Memory B cell (primary cell): ENCODE measurements at places on chromosomes 11 and 22.

- peaks cover 4% of the 10 kb centered on the region for H3K4me1 ChIP-seq
- DNase-seq, result no peak
- H3K27me3 ChIP-seq, result no peaks in the 10 kb centered on the region
- H3K36me3 ChIP-seq, result peaks cover 4% of the 10 kb centered on the region
- H3K4me3 ChIP-seq, result no peak overlapping the region
These were observed 65.6 kb downstream of the FAM168A start for GRCh38 chr11:73532310-73532709.

- H3K36me3 ChIP-seq, result no peaks in the 10 kb centered on the region
- DNase-seq, result no peak
- peaks cover 6% of the 10 kb centered on the region for H3K27me3 ChIP-seq
- H3K4me3 ChIP-seq, result no peak overlapping the region
These were observed 59.6 kb upstream of the INCENP start for GRCh38 chr11:62064221-62064620.

- H3K27me3 ChIP-seq, result peaks cover 12% of the 10 kb centered on the region
- H3K36me3 ChIP-seq, result no peaks in the 10 kb centered on the region
- H3K4me3 ChIP-seq, result no peak overlapping the region
- no peak for DNase-seq
These were observed 359.3 kb downstream of the CADM1 start for GRCh38 chr11:115144914-115145313.

DNA sequence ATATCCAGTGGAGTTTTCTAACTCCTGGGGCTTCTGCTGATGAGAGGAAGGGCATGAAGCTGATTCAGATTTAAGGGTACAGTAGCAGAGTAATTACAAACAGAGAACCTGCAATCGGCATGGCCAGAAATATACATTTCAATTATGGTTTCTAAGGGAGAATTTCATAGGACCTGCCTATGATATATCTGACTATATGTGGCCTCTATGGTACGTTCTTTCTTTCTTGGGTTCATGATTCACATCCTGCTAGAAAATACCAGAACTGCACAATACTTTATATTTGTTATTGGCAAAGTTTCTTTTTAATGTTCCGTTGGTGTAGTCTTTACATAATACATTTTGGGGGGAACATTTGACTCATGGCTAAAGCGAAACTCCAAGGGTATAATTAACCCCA, 63.1 kb upstream of the TTC12 start:
- H3K4me1 ChIP-seq, result no peaks in the 10 kb centered on the region
- no peaks in the 10 kb centered on the region for H3K36me3 ChIP-seq
- no peak for DNase-seq
- H3K4me3 ChIP-seq, result no peak overlapping the region
- H3K27me3 ChIP-seq, result peaks cover 10% of the 10 kb centered on the region
- H3K27ac ChIP-seq, result no peak overlapping the region

DNA sequence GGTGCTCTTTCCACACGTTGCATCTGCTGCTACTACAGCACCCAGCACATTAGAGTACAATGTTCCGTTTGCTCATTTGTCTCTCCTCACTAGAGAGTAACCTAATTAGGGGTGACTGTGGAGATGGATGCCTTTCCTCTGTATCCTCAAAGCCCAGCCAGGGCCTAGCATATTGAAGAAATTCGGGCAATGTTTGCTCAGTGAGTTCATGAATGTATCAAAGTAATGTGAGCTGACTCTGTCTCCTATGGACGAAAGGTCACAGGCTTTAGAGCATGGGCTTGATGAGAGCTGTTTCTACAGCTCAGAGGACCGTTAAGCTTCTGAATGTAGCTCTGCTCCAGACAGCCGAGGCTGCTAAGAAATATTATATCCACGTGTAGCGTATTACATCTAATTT, 67.5 kb downstream of the C11orf58 start:
- H3K4me1 ChIP-seq, result peaks cover 2% of the 10 kb centered on the region
- no peak overlapping the region for H3K27ac ChIP-seq
- H3K27me3 ChIP-seq, result no peaks in the 10 kb centered on the region
- no peak overlapping the region for H3K4me3 ChIP-seq
- no peak for DNase-seq

- no peak overlapping the region for H3K4me3 ChIP-seq
- no peak for DNase-seq
- H3K36me3 ChIP-seq, result no peaks in the 10 kb centered on the region
- H3K4me1 ChIP-seq, result no peaks in the 10 kb centered on the region
- no peaks in the 10 kb centered on the region for H3K27me3 ChIP-seq
These were observed 77.7 kb upstream of the SOX6 start for GRCh38 chr11:16434036-16434435.

GRCh38 chr11:35850191-35850590, 93.7 kb upstream of the LDLRAD3 start:
- no peak overlapping the region for H3K4me3 ChIP-seq
- H3K36me3 ChIP-seq, result no peaks in the 10 kb centered on the region
- H3K27me3 ChIP-seq, result peaks cover 4% of the 10 kb centered on the region
- no peak overlapping the region for H3K27ac ChIP-seq
- DNase-seq, result no peak
- H3K4me1 ChIP-seq, result no peaks in the 10 kb centered on the region

DNA sequence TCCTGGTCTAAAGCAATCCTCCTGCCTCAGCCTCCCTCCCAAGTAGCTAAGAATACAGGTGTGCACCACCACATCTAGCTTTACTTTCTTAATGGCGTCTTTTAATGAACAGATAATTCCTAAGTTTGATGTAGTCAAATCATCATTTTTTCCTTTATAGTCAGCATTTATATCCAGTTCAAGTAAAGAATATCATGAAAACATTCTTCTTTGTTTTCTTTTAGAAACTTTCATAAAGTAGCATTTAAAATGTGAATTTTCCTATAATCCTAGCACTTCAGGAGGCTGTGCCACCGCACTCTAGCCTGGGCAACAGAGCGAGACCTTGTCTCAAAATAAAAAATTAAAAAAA, 61.6 kb downstream of the RBFOX2 start:
- no peak overlapping the region for H3K4me3 ChIP-seq
- H3K4me1 ChIP-seq, result peaks cover 3% of the 10 kb centered on the region
- DNase-seq, result no peak
- H3K36me3 ChIP-seq, result no peaks in the 10 kb centered on the region
- no peak overlapping the region for H3K27ac ChIP-seq

- H3K36me3 ChIP-seq, result peaks cover 7% of the 10 kb centered on the region
- H3K27me3 ChIP-seq, result peaks cover 9% of the 10 kb centered on the region
- H3K4me3 ChIP-seq, result peak overlapping the region; percentile 80
- H3K4me1 ChIP-seq, result peaks cover 12% of the 10 kb centered on the region
- H3K27ac ChIP-seq, result no peak overlapping the region
- DNase-seq, result no peak
These were observed 1.3 kb upstream of the NDUFV1 start for GRCh38 chr11:67605231-67606011.

DNA sequence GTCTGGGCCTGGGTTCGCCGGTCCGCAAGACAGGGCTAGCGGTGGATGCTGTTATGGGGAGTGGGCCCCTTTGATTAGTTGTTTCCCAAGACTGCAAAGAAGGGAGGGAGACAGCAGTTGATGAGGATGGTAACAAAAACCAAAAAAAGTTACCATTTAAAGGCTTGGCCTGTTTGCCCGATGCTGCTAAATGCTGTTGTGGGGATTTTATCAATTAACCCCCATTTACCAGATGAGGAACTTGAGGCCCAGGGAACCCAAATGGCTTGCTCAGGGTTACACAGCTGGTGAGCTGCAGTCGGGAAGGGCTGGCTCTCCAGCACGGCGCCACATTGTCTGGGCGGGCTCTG, 3.4 kb downstream of the TRPT1 start:
- peaks cover 6% of the 10 kb centered on the region for H3K36me3 ChIP-seq
- no peak for DNase-seq
- no peak overlapping the region for H3K4me3 ChIP-seq
- no peak overlapping the region for H3K27ac ChIP-seq
- peaks cover 20% of the 10 kb centered on the region for H3K4me1 ChIP-seq
- H3K27me3 ChIP-seq, result no peaks in the 10 kb centered on the region

- DNase-seq, result peak; percentile 77
- peaks cover 39% of the 10 kb centered on the region for H3K4me1 ChIP-seq
- H3K36me3 ChIP-seq, result no peaks in the 10 kb centered on the region
- H3K27me3 ChIP-seq, result peaks cover 3% of the 10 kb centered on the region
- H3K4me3 ChIP-seq, result peak overlapping the region; percentile 83
These were observed 21.8 kb upstream of the UPK3A start for GRCh38 chr22:45262931-45263462.

DNA sequence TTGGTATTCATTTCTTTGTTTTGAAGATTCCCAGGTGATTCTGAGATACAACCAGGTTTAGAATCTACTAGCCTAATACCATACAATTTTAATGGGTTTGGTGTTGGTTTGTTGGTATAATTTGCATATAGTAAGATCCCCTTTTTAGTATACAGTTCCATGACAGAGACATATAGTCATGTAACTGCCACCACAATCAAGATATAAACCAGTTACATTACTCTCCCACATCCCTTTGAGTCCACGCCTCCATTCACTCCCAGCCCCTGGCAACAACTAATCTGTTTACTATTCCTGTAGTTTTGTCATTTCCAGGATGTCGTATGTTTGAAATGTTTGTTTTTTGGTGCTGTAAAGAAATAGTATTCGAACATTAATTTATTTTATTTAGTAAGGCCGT, 4.3 kb downstream of the ASRGL1 start:
- DNase-seq, result no peak
- no peaks in the 10 kb centered on the region for H3K36me3 ChIP-seq

DNA sequence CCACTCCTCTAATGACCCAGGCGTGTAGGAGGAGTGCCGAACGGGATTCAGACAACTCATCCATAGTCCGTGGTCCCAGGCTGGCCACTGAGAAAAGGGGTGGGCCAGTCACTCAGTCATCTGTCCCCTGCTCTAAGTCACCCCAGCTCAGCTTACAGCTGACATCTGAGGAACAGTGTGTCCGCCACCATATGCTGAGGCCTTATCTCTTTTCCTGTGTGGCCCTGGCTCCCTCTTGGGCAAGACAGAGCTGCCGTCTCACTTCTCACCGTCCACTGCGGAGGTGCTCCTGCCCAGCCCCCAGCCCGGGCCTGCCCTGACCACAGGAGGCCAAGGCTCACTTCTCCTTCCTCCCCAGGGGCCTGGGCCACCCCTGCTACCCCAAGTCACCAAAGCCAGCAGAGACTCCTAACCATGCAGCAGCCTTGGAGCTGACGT, 6.8 kb downstream of the CCDC86 start:
- H3K27ac ChIP-seq, result no peak overlapping the region
- DNase-seq, result no peak
- H3K36me3 ChIP-seq, result peaks cover 38% of the 10 kb centered on the region
- no peaks in the 10 kb centered on the region for H3K27me3 ChIP-seq
- H3K4me3 ChIP-seq, result no peak overlapping the region

- H3K27ac ChIP-seq, result no peak overlapping the region
- H3K4me3 ChIP-seq, result no peak overlapping the region
- no peak for DNase-seq
- no peaks in the 10 kb centered on the region for H3K36me3 ChIP-seq
These were observed 116.6 kb downstream of the CEP164 start for GRCh38 chr11:117444256-117444655.

GRCh38 chr22:21663738-21664137, 2.1 kb upstream of the PPIL2 start:
- H3K27ac ChIP-seq, result peak overlapping the region; percentile 45
- no peaks in the 10 kb centered on the region for H3K36me3 ChIP-seq
- H3K4me1 ChIP-seq, result peaks cover 6% of the 10 kb centered on the region
- H3K4me3 ChIP-seq, result peak overlapping the region; percentile 65
- DNase-seq, result no peak

- no peak within 1 kb of the TSS for H3K4me3 ChIP-seq
- H3K27me3 ChIP-seq, result peaks cover 6% of the 10 kb centered on the region
These were observed at the start of gene KCNJ1 for GRCh38 chr11:128867277-128867676. Gene KCNJ1, minus strand, starts transcription at chr11:128867296. Its CDS starts 27,053 bp downstream, at chr11:128840243.

DNA sequence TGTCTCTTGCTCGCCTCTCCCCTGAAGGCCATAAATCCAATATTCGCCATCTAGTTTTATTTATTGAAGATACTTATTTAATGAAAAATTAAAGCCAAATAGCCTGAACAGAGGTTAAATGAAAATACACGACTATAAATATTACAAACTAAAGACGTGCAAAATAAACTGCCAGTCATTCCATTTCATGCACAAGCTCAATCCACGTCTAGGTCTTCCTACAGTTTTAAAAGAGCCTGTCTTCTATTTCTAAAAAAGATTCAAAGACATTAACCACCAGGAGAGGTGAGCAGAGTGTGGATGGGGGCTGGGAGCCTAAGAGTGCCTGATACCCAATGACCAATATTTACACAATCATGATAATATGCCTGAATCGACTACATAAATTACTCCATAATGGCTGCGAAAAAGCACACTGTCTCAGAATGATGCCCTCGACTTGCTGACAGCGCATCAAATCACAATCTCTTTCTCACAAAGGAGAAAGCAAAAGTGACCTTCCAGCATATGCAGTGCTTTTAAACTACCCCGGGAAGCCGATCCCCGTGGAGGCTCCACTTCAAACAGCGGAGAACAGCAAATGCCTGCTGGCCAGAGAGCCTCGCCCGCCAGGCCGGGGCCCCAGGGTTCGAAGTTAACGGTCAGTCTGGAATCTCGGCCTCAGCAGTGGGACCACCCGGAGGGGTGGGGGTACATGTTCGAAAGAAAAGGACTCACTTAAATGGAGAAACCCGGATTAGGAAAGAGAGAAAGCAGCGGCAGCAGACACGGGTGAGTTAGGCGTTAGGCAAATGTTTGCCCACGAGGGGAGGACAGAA, 1.7 kb downstream of the FCHSD2 start:
- no peaks in the 10 kb centered on the region for H3K27me3 ChIP-seq
- peak overlapping the region; percentile 98 for H3K4me3 ChIP-seq

- H3K27me3 ChIP-seq, result peaks cover 5% of the 10 kb centered on the region
- DNase-seq, result no peak
- H3K4me1 ChIP-seq, result peaks cover 3% of the 10 kb centered on the region
- H3K4me3 ChIP-seq, result no peak overlapping the region
These were observed 350.3 kb downstream of the SHANK2 start for GRCh38 chr11:70901951-70902521.

DNA sequence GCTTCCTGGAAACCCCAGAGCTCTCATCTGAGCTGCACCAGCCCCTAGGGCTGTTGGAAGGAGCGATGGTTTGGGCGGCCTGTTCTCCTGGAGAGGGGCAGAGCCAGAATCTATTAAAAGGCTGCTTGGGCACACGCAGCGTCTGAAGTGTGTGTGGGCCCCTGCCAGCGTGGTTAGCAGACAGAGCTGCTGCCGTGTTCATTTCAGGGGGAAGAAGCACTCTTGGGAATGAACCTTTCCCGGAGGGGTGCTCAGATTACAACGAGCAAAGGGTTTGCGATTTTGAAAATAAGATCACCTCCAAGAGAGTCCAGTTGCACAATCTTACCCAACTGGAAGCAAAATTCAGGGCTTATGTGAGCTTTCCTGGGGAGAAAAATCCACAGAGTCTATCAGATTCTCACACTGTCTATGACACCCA, 12.9 kb downstream of the ANO1 start:
- H3K27me3 ChIP-seq, result peaks cover 11% of the 10 kb centered on the region

- peaks cover 26% of the 10 kb centered on the region for H3K4me1 ChIP-seq
- H3K4me3 ChIP-seq, result no peak overlapping the region
- H3K36me3 ChIP-seq, result peaks cover 1% of the 10 kb centered on the region
- no peak overlapping the region for H3K27ac ChIP-seq
- DNase-seq, result peak; percentile 62
- H3K27me3 ChIP-seq, result no peaks in the 10 kb centered on the region
These were observed 547 bp downstream of the UVRAG start for GRCh38 chr11:75815345-75816168.

DNA sequence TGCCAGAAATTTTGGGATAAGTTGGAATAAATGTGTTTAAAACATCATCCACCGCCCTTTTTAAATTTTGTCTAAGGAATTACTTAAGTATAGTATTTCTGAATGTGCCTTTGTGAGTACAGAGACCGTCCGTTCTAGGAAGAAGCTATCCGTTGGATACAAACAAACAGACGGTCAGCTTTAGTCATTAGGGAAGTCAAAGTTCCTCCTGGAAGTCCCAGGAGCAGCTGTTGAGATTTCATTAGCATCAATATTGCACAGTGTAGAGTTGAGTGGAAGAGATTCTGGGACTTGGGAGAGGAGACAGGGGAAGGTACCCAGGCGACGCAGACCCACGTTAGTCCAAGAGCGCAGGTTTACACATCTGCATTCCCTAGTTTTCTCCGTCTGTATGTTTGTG, 15.7 kb upstream of the ADSL start:
- H3K4me1 ChIP-seq, result peaks cover 14% of the 10 kb centered on the region
- no peak overlapping the region for H3K4me3 ChIP-seq
- H3K27ac ChIP-seq, result peak overlapping the region; percentile 25
- no peak for DNase-seq
